ENCODE measurements at places on chromosomes 3 and 15.

- DNase-seq, result no peak
Observed at GRCh38 chr3:69088063-69088462, 3.3 kb downstream of the ARL6IP5 start.

- DNase-seq, result no peak
Observed at GRCh38 chr3:177981576-177981975, 554.7 kb upstream of the KCNMB2 start.

GRCh38 chr15:63587527-63587926 is 9.7 kb upstream of the FBXL22 start:
- DNase-seq, result no peak

- no peak for DNase-seq
Observed at GRCh38 chr15:52309154-52309548, 13.5 kb upstream of the MYO5C start.

- DNase-seq, result no peak
Observed at GRCh38 chr3:37863949-37864822, 2.5 kb downstream of the CTDSPL start.

DNA sequence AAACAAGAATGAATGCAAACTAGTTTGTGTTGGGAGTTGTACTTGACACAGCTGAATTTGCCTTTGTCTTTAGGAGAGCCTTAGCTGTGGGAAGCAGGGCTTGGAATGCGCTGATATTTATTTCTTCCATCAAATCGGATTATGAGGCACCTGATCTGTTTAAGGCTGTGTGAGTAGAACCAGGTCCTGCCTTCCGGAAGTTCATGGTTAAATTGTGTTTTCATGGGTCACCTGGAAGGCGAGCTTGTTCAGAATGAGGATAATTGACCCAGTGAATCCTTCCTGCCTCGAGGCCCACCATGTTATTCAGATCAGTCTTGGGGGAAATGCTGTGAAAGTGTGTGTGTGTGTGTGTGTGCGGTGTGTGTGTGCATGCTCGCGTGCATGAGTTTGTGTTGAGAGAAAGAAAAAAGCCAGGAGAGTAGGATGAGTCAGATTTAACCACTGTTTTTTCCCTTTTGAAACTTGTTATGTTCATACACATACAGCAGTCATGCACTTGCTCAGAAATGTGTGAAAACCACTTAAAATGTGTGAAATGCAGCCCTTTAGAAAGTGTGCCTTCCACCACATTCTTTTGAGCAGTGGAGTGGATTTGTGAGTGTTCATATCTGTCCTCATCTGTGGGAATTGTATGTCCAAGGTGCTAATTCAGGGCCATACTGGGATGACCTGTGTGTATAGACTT is 36.7 kb downstream of the SMAD3 start:
- DNase-seq, result no peak

- no peak for DNase-seq
Observed at GRCh38 chr3:115436767-115437301, 186.5 kb upstream of the GAP43 start.

DNA sequence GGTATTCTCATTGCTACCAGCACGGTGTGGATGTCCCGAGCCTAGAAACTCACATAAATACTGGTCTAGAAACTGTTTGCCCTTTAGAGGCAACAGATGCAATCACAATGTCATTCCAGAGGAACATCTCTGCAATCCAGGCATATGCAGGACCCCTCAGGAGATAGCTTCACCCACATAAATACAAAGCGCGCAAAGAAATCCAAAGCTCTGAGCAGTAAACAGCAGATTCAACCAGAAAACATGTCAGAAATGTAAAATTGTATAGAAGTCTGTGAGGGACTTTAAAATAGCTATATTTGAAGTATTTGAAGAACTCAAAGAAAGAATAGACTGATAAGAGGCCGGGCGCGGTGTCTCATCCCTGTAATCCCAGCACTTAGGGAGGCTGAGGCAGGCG is 291.7 kb downstream of the FAM43A start:
- DNase-seq, result no peak

Measured in stimulated activated CD4-positive, alpha-beta T cell treated with anti-CD3 and anti-CD28 coated beads, Interleukin-15, amount 100 ng/mL, for 1 hour (primary cell).